ENCODE measurements at places on chromosomes 1 and 21.

GRCh38 chr1:187018291-187018690 is 189.5 kb downstream of the PLA2G4A start:
- DNase-seq = no peak

- DNase-seq = no peak
Measured at GRCh38 chr1:76473591-76473990, 393.7 kb upstream of the ST6GALNAC5 start.

GRCh38 chr1:230083746-230084407 is 16.8 kb downstream of the GALNT2 start:
- no peak for DNase-seq

DNA sequence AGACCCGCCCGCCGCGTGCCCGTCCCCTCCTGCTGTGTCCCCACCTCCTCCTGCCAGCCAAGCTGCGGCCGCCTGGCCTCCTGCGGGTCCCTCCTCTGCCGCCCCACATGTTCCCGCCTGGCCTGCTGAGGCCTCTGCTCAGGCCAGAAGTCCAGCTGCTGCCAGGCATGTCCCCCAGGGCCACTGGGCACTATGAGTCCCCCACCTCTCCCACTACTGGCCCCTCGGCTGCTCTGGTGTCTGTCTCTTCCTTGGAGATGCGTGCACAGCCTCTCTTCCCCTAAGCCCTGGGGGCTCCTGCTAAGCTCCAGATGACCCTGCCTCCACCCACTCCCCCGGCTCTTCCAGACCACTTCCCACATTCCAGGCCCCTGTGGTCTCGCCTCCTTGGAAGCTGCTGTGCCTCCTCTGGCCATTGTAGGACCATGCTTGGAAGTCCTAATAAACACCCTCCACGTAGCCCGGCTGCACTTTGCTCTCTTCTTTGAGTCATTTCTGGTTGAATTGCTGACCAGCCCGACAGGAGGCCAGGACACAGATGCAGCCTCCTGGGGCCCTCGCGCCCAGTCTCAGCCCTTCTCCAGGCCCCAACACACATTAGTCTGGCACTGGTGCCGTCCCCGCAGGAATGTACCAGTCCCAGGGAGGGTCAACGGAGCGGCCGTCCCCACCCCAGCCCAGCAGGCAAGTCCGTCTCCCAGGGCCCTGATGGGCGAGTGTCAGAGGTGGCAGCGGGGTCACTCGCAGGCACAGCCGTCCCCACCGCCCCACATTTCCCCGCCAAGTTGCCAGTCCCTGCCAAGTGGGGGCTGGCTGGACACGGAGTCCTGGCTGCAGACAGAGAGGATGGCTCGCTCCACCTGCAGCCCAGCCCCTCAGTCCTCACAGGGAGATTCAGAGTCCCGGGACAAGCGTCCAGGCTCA is 1.1 kb downstream of the KRTAP10-12 start:
- no peak for DNase-seq

DNA sequence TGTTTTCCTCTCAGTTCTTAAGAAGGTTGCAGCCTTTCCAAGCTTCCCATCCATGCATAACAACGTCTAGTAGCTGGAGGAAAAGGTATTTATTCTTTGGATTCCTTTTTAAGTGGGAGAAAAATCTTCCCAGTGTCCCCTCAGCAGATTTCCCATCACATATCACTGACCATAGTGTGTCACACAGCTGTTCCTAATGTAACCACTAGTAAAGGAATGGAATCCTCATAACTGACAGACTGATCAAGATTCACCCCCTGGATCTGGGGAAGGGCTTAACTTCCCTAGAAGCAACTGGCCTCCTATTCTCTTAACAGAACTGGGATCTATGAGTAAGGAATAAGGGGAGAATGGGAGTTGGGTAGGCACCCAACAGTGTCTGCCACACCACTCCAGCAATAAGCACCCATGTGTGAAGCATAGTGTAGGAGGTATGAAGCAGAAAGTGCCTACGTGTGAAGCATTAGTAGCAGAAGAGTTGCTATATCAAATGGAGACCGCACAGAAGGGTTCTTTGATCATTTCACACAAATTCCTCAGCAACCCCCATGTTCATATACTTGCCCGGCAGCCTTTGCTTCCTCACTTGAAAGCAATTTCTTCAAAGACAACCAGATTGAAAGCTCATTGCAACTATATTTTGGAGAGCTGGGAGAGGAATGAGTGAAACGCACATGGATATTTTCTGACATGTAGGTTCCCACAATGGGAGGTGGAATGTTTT is 28.2 kb upstream of the DNAH14 start:
- DNase-seq = no peak

DNA sequence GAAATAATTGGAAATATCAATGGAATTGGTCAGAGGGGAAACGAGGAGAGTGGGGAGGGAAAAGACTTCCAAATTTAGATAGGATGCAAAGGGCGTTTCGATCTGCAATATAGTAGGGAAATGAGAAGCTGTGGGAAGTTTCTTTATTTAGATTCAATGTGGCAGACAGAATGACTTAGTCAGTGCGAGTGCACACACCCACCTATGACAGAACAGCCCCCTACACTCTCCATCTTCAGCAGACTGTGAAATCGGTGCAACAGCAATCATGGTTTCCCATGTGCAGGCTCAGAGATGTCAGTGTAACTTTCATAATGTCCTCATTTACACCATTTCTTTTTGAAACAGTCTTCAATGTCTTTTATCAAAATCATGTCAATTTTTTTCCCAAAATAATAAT is 46.0 kb downstream of the DIP2A start:
- no peak for DNase-seq

GRCh38 chr1:110136911-110137310 is 13.4 kb upstream of the SLC6A17 start:
- DNase-seq = peak; percentile 66

GRCh38 chr1:203584035-203584434 is 42.6 kb upstream of the ATP2B4 start:
- DNase-seq = no peak

DNA sequence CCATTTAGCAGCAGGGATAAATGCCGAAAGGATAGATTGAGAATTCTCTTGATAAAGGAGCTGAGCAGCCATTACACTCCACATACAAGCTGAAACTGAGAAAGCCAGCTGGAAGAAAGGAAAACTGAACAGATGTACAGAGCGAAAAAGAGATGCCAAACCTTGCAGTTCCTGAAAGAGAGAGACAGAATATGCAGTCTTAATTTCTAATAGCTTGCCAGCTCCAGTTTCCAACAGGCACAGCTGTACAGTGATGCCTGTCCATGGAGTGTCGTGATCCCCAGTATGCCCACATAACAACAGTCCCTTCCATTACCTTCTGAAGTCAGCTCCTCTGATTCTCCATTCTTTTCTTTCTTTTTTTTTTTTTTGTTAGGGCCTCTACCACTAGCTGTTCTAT is 22.7 kb downstream of the ABL2 start:
- no peak for DNase-seq

- DNase-seq = no peak
Measured at GRCh38 chr1:176211396-176212165, 4.5 kb upstream of the COP1 start.

GRCh38 chr1:30413606-30414005 is 309.8 kb downstream of the MATN1 start:
- no peak for DNase-seq

GRCh38 chr1:165697491-165697880 is 876 bp downstream of the ALDH9A1 start:
- no peak for DNase-seq

- DNase-seq = peak; percentile 39
Measured at GRCh38 chr21:36511484-36512220, 31.7 kb upstream of the CLDN14 start.

- no peak for DNase-seq
Measured at GRCh38 chr1:42330215-42330614, 4.8 kb downstream of the FOXJ3 start.

DNA sequence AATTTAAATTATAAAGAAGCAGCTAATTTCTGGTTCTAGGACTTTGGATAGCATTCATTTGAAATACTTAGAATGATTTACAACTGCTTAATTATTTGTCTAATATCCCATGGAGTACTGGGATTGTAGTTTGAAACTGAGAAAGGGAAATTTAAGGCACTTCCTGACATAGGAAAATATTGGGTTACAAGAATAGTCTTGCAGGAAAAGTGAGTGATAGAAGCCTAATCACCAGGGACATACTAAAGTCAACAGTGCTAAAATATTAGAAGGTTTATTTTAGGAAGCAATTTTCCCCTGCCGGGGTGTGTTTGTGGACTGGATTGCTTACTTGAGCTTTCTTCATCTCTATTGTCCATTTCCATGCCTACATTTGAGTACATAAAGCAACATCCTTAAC is 661.6 kb downstream of the ADGRL2 start:
- DNase-seq = no peak

DNA sequence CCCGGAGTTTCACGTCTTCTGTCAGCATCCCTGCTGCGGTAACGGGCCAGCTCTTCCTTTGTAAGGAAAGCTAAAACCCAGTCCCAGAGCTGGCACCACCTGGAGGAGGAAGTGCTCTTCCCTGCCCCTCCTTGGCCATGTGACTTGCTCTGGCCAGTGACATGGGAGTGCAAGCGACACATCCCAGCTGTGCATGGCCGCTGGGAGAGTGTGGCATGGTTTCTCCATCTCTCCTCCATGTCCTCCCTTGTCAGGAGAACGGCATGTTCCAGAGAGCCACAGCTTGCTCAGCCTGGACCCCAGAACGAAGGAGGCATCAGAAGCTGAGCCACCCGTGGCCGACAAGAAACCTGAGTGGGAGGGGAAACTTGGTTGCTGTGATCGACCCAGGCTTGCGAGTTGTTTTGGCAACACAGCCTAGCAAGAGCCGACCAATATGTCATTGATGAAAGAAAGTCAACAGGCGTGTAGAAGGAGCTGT is 2.7 kb upstream of the PRXL2B start:
- DNase-seq = no peak

GRCh38 chr1:48007047-48007446 is 9.9 kb upstream of the TRABD2B start:
- peak; percentile 18 for DNase-seq

GRCh38 chr21:41226853-41227252 is 58.9 kb downstream of the BACE2 start:
- DNase-seq = no peak

DNA sequence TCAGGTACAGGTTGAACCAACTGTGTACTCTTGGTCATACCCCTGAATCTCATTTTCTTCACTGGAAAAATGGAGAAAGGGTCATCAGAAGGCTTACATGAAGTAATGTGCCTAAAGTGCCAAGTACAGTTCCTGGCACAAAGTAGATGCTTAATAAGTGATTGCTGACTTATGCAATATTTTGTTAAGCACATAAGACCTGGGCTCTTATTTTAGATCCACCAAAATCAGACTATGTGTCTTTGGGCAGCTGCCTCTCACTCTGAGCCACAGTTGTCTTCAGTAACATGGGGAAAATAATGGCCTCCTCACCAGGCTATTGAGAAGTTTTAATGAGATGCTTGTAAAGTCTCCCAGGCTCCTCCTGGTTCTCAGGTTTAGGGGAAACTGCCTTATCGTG is 74.3 kb upstream of the TRABD2B start:
- no peak for DNase-seq

- no peak for DNase-seq
Measured at GRCh38 chr1:197862671-197863070, 39.8 kb upstream of the C1orf53 start.

DNA sequence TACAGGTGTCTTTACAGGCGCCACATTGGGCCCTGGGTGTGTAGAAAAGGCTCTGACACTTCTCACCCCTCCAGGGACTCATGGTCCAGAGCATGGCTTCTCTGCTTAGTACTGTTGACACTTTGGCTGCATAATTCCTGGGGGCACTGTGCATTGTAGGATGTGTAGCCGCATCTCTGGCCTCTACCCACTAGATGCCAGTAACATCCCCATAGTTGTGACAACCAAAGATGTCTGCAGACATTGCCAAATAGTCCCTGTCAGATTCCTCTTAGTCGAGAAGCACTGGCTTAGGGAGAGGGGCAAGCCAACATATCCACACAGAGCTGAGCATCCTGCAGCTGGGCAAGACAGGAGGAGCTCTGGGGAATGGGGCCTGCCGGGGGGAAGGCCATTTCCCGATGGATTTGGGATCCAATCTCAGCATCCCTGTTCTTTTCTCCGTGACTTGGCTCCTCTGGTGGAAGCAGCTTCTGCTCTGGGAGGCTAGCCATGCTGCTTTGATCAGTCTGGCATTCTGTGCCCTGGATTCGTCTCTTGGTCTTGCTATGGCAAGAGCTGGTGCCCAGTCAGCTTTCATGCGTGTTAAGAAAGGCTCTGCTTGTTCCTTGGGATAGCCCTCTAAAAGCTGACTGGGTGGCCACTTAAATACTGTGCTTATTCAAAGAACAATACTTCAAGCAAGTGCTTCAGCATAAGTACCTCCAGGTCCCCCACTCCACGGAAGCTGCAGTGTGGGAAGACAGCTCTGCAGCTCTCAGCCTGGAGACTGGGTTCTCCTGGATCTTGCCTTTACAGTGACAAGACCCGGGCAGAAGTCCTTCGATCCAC is 38.3 kb upstream of the SCMH1 start:
- DNase-seq = no peak

DNA sequence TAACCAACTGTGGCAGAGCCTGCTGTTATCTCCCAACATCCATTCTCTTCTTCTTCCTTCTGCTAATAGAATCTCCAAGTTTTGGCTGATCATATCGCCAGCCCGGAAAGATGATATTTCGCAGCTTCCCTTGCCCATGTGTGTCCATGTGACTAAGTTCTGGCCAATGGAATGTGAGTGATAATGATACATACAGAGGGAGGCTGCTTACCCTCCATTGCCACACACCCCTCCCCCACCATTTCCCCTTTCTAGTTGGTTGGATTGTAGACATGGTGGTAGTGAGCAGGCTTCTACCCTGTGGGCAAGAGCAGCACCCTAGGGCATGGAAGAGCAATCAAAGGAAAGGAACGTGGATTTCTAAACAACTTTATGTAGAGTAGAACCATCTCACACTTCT is 48.8 kb downstream of the SLC9C2 start:
- DNase-seq = no peak

GRCh38 chr1:61184040-61184713 is 101.8 kb downstream of the NFIA start:
- DNase-seq = no peak

DNA sequence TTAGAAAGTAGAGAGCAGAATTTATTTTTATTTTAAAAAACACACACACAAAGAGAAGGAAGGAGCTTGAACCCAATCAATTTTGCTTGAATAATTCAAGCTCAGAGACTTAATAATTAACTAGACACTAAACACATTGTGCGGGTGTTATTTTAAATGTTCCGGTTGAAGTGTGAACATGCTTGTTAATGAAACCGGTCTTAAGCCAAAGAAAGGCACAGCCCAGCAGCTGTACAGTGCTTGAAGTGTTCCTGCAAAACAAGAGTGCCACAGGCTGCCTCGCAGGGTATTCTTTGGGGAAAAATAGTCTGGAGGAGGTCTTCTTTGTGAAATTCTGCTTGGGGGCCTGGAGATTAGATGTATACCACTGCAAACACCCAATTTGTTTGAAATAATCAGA is 2.2 kb upstream of the CDC42BPA start:
- no peak for DNase-seq

GRCh38 chr1:153395776-153396175 is 4.9 kb upstream of the S100A8 start:
- DNase-seq = no peak

- DNase-seq = no peak
Measured at GRCh38 chr1:182406012-182406411, 5.5 kb upstream of the TEDDM1 start.
